Left hindlimb (tissue), 1 donor: ENCODE measurements at places on chromosomes 11 and 22.

DNA sequence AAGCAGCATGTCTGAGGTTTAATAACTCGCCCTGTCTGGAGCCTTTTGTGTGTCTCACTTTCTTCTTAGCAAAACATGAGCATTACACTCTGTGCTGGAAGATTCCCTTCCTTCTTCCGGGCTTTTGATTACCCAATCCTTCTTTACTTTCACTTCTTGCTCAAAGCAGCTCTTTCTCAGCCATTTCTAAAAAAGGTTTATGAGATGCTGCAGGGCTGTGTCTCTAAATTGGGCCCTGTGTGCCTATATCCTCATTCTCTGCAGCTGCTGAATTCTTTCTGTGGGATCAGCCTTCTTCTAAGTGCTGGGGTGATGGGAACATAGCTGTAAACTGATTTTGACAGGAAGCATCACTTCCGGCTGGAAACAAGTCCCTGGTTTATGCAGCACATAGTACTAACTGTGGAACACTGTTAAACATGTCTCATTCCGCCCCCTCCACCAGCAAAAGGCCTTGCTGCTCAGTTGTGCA, 71.8 kb downstream of the PIWIL4 start:
- DNase-seq = no peak

- no peak for DNase-seq
Observed at GRCh38 chr11:11387622-11388305, 34.7 kb upstream of the CSNK2A3 start.

DNA sequence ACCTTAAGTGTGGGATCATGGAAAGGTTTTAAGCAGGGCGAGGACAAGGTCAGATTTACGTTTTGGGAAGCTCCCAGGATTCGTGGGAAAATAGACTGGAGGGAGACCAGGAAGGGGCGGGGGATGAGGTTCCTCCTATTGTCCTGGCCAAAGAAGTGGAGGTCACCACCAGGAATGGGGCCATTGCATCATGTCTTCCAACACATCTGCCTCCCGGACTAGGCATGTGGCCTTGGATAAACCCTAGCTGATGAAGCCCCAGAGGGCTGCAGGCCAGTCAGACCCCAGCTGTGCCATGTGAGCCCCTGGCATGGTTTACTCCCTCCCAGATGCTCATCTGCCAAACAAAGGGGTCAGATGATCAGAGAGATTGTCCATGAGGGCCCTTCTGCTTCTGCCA, 11.5 kb upstream of the YWHAH start:
- peak; percentile 19 for DNase-seq

- DNase-seq = no peak
Observed at GRCh38 chr11:88950975-88951374, 114.8 kb downstream of the GRM5 start.

DNA sequence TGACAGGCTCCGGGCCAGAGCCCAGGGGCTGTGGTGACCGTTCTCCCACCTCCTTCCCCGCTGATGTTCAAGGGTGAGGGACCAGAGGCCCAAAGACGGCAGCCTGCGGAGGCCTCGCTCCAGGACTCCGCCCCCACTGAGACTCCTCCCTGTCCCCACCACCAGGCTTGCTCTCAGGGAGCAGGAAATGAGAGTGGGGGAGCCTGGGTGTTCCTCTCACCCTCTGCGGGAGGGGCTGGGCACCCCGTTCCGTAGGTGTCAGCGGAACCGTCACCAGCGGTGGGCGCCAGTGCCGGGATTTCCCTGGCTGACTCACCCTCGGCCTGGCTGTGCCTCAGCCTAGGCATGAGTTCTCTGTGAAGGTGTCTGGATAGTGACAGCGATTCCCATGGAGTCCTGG, 15.7 kb downstream of the DAGLA start:
- peak; percentile 60 for DNase-seq

DNA sequence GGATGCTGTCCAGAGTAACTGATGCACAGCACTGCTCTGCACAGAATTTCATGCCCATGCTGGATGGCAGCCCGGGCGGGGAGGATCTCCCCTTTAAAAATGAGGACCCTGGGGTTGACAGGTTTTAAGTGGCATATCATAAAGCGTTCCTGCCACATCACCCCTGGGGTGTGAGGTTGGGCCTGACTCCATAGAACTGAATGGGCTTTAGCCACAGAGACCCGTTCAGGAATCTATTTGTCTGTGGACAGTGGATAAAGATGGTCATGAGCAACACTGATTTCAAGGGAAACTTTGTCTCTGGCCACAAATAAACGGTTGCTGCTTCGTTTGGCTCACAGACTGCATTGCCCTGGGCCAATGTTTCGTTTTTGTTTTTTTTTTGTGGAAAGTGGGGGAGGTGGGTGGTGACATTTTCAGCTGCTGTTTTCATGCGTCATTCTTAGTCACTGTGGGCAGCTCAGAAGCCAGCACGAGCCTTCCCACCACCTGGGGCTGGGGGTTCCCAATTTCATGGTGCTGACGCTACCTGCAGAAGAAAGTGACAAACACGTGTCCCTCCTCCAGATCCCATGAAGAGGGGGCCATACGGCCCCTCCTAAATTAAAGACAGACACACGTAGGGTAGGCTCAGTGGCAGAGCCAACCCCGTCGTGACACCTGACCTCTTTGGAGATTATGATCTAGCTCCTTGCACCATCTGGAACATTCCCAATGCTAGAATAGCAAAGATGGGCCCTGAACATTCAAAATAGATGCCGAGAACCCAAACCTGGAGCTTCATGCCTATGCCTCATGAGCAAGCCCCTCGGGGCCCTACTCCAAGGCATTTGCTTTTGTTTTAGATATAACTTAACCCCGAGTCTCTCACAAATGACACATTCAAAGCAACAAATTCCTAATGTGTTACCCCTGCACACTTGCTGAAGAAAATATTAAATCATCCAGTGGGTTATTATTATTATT, 54.8 kb upstream of the PHF21B start:
- peak; percentile 42 for DNase-seq

DNA sequence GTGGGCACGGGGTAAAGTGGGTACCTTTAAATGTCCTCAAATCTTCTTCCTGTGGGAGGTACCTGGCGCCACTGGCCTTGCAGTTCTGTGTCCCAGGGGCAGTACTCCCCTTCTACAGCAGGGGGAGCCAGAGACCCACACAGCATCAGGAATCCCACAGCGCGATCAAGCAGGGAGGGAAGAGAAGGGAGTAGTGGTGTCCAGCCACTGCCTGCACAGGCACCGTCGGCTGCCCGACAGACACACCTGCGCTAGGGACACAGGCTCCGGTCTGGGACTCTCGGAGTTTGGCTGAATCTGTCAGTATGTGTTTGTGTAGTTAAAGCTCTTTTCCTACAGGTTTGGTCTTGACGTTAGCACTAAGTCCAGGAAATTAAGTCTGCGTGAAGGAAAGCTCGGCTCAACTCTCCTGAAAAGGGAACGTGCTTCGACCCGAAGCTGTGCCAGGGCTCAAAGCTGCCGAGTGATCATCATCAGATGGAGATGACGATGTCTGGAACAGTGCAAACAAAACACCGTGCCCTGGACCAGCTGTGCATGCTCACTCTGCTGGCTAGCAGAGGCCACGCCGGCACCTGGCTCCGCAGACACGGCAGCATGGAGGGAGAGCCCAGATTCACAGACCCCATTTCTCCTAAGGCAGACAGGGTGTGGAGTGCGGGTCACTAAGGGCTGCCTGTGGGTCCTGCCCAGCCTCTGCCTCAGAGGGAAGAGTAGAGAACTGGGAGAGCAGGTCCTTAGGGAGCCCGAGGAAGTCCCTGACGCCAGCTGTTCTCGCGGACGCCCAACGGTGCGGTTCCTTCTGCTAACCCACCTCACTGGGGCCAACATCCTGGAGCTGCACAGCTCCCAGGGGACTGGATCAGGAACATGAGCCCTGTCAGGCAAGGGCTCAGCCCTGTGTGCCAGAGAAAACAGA, 56.0 kb upstream of the BID start:
- DNase-seq = peak; percentile 89
